ENCODE measurements at places on chromosomes 16 and 17.

- no peak for DNase-seq
Measured at GRCh38 chr17:16415031-16415924, at the start of gene TRPV2. Gene TRPV2 (plus strand): TSS chr17:16415571. CDS start chr17:16417669, 2,098 bp downstream.

DNA sequence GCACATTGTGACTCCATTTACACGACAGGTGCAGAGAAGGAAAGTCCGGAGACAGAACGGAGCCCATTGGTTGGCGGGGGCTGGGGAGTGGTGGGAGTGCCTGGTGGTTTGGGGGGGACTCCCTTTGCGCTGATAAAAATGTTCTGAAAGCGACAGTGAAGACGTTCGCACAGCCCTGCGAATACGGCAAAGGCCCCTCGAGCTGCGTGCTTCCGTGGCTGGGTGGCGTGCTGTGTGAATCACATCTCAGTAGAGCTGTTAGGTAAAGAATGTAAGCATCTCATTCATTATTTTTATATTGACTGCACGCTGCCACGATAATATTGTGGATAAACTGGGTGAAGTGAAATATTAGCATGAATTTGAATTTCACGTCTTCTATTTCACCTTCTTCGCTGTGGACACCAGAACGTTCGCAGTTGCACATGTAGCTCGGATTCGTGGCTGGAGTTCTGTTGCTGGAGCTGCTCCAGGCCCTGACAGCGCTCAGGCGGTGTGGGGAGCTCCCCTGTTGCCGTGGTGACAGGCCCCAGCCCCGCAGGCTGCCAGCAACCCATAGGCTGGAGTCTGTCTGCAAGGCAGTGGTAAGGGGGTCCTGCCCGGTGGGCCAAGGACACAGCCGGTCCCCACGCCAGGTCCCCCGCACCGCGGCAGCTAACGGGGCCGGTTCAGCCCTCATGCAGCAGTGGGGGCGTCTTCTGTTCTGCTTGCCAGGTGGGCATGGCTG, 44.6 kb downstream of the SOX8 start:
- no peak for DNase-seq

DNA sequence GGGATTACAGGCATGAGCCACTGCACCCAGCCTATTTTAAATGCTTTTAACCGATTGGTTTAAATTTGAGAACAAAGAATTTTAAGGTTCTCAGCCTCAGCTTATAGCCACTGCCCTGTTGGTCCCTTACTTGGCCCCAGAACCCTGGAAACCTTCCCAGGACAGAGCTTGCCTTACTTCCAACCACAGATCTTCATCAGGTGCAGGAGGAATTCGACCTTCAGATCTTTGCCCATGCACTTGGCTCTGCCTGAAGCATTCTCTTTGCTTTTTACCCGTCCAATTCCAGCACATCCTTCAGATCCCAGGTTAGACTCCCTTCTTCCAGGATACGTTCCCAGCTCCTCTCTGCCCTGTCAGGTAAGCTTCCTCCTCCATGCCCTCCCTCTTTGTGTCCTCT, 27.7 kb downstream of the CHD9 start:
- DNase-seq = no peak

- no peak for DNase-seq
Measured at GRCh38 chr16:67053767-67054334, 24.9 kb downstream of the CBFB start.

GRCh38 chr16:11435576-11435975, 90.3 kb downstream of the RMI2 start:
- DNase-seq = no peak

GRCh38 chr17:83192161-83192788, 112.9 kb downstream of the METRNL start:
- no peak for DNase-seq

Data from forelimb muscle (tissue), 1 donor.